ENCODE measurements at places on chromosomes 12 and 14.

DNA sequence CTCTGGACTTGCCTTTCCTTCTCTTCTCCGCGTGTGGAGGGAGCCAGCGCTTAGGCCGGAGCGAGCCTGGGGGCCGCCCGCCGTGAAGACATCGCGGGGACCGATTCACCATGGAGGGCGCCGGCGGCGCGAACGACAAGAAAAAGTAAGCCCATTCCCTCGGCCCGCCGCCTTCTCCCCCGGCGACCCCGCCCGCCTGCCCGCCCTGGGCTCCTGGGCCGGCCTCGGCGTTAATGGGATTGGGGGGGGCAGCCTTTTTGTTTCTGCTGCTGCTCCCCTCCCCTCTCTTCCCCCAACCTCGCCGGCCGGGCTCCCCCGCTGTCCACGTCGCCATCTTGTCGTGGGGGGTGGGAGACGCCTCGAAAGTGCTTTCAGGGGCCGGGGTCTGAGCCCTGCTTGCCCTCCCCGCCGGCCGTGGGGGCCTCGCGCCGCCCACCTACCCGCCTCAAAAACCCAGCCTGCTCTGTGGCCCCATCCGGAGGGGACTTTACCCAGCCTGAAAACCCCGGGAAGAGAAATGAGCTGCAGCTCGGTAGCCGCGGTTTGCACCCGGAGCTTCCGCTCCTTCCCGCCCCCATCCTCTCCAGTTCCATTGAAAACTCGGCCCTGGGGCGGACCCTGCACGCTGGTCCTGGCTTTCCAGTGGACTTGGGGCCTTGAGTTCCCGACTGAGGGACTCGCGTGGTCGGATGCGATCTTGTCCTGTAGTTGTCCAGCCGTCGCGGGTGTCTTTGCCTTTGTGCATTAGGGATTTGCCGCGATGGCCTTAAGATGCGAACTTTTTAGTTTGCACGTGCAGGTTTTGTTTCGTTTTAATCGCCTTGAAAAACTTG, 598 bp downstream of the HIF1A start:
- peak; percentile 24 for DNase-seq

GRCh38 chr14:61331992-61332657, 10.7 kb downstream of the PRKCH start:
- no peak for DNase-seq

GRCh38 chr12:40792792-40793386, 100.7 kb downstream of the CNTN1 start:
- DNase-seq: no peak

GRCh38 chr12:57154076-57154475, 6.7 kb upstream of the LRP1-AS start:
- DNase-seq: no peak

GRCh38 chr12:124523071-124523470, 44.3 kb downstream of the NCOR2 start:
- DNase-seq: no peak

GRCh38 chr12:39581592-39581991, 38.0 kb downstream of the ABCD2 start:
- no peak for DNase-seq

GRCh38 chr14:105858676-105859025, 332.3 kb downstream of the TMEM121 start:
- DNase-seq: no peak

GRCh38 chr14:63752449-63753169, 24.7 kb upstream of the SGPP1 start:
- no peak for DNase-seq

GRCh38 chr14:94290197-94290596, 2.9 kb downstream of the SERPINA10 start:
- no peak for DNase-seq

- no peak for DNase-seq
Observed at GRCh38 chr14:21103411-21103709, 2.5 kb downstream of the TMEM253 start.

DNA sequence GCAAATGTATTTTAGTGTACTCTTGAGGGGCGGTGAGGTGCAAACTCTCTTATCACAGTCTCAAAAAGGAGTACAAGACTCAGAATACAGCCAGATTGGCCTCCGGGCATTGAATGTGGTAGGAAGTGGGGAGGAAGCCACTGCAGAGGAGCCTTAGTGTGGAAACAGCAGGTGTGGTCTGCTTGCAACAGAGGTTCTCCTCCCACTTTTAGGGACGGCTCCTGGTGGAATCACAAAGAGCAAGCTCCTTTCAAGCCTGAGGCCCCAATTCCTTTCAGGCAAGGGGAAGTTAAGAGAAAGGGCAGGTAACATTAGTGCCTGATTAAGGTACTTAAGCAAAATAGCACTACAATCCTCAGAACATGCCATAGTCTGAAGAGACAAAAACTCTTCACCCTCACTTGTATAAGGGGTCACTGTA, 23.7 kb upstream of the SLC2A3 start:
- DNase-seq: no peak

- no peak for DNase-seq
Observed at GRCh38 chr14:34732802-34733201, 18.4 kb upstream of the CFL2 start.

GRCh38 chr12:47887529-47887928, 17.3 kb downstream of the VDR start:
- no peak for DNase-seq

DNA sequence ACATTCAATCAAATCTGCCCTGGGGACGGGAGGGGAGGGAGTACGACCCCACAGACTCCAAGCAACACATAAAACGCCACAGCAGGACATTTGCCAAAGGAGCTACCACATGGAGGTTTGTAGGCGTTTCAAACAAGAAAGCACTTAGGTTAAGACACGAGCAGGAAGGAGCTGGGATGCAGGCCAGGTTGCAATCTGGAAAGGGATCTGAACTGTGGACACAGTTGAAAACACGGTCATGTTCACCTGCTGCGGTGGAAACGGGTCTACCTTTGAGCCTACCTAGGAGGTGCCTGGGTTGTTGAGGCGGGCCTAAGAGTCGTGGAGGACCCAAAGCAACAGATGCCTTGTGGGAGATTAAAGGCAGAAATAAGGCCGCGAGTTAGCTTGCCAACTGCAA, 18.4 kb downstream of the PRKAB1 start:
- DNase-seq: no peak

DNA sequence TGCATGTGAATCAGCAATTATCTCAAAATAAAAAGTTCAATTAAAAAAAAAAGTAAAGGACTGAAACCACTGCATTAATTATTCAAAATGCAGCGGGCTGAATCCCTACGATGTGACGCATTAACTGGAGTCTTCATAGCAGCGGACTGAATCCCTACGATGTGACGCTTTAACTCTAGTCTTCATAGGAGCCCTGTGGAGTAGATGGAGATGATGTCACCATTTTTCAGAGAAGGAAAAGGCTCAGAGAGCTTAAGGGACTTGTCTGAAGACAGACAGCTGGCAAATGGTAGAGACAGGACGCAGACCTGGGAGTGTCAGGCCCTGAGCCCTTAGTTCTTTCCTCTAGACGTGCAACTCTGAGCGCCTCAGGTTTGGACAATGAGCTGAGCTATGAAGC, 168.0 kb upstream of the MYL2 start:
- no peak for DNase-seq

- DNase-seq: no peak
Observed at GRCh38 chr12:131607658-131608447, 103.0 kb upstream of the SFSWAP start.

DNA sequence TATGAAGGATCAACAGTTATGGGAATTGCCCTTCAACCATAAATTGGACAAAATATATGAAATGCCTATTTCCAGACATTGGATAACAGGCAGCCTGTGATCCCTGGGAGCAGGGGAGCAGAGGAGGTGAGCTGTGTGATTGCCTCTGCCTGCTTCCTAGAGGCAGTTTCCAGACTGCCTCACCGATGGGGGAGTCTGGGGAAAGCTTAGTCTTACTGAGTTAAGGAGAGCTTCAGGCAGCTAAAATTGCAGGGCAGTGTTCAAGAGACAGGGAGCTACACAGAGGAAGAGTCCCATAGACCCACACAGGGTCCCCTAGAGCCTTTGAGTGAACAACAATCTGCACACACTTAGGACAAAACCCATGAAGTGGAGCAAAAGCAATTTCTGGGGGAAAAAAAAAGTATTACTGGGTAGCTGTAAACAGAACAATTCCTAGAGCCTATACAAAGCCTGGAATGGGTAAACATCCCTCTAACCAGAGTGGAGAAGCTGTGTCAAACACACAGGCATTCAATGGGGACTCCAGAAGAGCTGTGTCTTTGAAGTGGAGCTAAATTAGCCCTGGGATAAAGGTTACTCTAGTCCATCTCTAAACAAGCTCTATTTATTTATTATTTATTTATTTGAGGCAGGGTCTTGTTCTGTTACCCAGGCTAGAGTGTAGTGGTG, 48.3 kb upstream of the ACTN1 start:
- no peak for DNase-seq

DNA sequence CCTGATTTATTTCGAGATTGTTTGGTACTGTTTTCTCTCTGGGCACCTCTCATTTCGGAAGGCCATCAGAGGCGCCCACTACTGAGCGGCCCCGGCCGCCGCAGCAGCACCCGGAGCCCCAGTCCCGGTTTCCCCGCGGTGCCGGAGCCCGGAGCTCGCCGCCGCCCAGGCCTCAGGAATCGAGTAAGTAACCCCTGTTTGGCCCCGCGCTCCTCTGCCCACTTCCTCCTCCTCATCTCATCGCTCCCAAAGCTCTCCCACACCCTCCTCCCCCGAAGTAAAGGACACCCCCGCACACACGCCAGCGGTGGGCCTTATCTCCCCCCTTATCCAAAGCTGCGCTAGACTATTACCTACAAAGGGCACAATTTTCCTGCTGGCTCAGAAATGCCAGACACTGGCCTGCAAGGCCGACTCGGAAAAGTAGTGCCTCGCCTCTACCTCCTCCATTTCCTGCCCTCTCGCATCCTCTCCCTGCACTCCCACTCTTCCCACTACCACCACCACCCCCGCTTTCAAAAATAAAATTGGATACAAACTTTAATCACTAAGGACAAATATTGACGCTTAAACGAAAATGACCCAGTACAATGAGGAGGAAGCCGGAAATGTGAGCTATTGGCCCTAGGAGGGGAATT, 637 bp upstream of the FOXG1 start:
- no peak for DNase-seq

- no peak for DNase-seq
Observed at GRCh38 chr14:91877376-91877915, 10.1 kb upstream of the TC2N start.

DNA sequence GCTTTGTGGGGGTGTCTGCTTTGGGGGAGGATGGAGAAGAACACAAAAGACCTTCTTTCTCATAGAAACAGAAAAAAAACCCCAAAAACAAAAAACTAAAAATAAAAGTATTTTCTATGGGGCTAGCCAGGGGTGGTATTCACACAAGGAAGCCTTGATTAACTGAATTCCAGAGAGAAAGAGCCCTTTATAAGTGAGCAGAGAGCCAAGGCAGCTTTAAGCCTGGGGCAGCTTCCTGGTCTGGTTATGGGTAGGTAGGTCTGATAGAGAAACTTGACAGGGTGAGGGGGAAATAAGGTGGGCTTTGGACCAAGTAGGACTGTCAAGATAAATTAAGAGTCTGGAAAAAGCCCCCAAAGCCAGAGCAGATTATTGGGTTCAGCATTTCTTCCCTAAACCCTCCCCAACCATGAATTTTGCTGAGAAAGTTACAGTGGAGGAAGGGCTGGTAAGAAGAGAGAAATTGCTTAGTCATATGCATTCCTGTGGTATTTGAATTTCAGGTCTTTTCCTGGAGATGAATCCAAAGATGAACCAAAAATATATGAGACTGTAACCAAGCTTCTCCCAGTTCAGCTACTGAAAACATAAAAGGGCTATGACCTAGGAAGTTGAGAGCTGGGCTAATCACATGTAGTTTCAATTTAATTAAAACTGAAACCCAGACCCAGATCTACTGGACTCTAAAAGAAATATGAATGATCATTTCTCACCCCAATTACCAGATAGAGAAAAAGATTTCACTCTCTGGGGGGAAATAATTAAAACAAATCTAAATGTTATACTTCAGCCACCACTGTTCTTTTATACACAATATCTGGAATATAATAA, 144.8 kb downstream of the TBC1D30 start:
- peak; percentile 67 for DNase-seq

- no peak for DNase-seq
Observed at GRCh38 chr12:84913129-84913515, 523 bp upstream of the SLC6A15 start.

- DNase-seq: no peak
Observed at GRCh38 chr14:99239661-99240092, 32.3 kb downstream of the BCL11B start.

- no peak for DNase-seq
Observed at GRCh38 chr14:103730490-103731035, 15.0 kb downstream of the ZFYVE21 start.

DNA sequence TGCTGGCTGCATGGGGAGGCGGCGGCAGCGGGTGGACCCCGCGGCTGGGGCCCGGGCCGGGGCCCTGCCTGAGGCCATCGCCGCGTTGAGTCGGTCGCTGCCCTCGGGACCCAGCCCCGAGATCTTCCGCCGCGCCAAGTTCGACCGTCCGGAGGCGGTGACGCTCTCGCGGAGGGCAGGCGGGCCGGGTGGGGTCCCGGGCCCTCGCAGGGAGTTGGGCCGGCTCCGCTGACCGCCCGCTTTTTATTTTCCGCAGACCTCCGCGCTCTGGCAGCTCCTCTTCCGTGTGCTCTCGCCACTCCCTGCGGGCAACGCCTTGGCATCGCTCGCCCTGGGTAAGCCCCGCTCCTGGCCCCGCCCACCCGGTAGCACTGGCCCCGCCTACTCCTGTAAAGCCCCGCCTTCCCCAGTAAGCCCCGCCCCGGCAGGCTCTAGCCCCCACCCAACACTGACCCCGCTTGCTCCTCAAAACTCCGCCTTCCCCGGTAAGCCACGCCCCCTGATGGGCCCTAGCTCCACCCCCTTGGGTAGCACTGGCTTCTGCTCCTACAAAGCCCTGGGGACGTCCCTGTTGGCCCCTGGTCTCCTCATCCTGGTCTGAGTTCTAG, 424 bp downstream of the TEDC1 start:
- peak; percentile 40 for DNase-seq

GRCh38 chr12:12505544-12506495, 56.8 kb downstream of the DUSP16 start:
- no peak for DNase-seq

- no peak for DNase-seq
Observed at GRCh38 chr12:7112041-7112440, 3.0 kb upstream of the C1RL start.

DNA sequence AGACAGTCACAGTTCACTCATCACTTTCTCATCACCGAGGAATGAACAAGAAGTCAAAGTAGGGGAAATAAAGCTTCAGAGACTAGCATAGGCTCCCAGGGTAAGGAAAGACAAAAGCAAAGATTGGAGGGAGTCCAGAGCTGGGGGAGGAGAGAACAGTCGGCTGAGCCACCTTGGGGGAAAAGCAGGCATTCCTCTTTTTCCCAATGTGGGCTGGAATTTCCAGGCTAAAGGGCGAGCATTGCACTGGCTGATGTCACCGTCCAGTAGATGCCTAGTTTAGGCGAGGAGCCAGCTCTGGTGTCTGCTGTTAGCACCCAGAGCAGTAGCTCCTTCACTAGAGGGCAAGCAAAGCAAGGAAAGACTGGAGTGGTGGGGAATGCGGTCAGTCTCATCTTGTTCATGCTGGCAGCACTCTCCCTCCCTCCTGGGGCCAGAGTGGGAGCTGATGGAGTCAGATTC, 8.5 kb upstream of the KRT75 start:
- DNase-seq: no peak

GRCh38 chr14:58817846-58818245, 180.1 kb downstream of the DACT1 start:
- DNase-seq: no peak

GRCh38 chr12:100229036-100229635, 28.5 kb downstream of the ACTR6 start:
- no peak for DNase-seq

Measured in SW 1271 (cell line).